ENCODE measurements at places on chromosomes 13 and 19.

GRCh38 chr13:26953291-26953690 lies 192.7 kb upstream of the GPR12 start:
- DNase-seq = no peak

DNA sequence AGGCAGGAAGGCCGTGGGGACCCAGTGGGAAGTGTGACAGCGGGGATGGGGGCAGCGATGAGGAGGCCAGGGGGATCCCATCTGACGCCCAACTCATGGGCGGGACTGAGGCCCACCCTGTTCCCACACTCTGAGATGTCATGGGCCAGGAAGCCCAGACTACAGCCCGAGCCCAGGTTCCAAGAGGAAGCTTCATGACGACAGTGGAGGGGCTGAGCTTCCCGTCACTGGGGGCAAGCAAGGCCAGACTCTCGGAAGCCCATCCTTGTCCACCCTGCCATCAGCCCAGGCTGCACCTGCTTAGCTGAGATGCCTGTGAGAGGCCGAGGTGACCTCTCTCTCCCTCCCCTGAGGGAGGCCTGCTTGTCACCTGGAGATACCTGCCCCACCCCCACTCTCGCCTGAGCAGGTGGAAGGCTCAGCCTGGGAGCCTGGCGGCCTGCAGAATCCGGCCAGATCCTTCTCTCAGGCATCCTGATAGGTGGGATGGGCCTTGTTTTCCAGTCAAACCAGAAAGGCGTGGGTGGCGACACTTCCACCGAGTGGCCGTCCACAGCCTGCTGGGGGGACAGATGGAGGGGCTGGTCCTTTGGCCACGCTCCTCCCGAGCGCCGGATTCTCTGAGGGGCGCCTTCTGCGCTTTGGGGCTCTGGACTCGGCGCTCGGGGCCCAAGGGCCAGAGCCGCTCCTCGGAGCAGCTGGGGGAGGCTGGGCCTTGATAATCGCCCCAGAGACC lies 4.8 kb downstream of the ZBTB7A start:
- no peak for DNase-seq

- DNase-seq = peak; percentile 67
These were observed 2.8 kb upstream of the CIRBP start for GRCh38 chr19:1266129-1266915.

- DNase-seq = peak; percentile 95
These were observed 3.3 kb downstream of the FCGRT start for GRCh38 chr19:49515767-49516166.

DNA sequence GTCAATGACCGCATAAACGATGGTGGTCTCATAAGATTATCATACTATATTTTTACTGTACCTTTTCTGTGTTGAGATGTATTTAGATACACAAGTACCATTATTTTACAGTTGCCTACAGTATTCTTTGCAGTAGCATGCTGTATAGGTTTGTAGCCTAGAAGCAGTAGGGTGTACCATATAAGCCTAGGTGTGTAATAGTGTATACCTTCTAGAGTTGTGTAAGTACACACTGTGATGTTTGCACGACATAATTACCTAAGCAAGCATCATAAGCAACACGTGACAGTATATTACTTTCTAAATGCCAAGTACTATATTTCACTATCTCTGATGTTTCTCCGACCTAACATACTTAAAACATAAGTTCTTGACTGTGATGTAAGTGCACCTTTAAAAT lies 2.7 kb downstream of the LPAR6 start:
- DNase-seq = no peak

- no peak for DNase-seq
These were observed 640 bp upstream of the ZNF544 start for GRCh38 chr19:58227964-58228584.

DNA sequence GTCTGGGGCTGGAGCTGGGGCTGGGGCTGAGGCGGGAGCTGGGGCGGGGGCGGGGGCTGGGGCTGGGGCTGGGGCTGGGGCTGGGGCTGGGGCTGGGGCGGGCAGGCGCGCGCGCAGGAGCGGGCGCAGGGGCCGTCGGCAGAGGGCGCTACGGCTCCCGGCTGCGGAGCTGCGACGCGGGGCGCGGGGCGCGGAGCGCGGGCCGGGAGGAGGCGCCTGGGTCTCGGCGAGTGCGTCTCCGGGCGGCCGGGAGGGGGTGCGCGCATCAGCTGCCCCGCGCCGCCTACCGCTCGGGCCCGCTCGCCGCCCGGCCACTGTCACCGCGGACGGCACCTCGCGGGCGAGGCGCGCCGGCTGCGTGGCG lies 422 bp upstream of the MTUS2 start:
- peak; percentile 25 for DNase-seq

GRCh38 chr13:113979791-113980471 lies 6.1 kb upstream of the C13orf46 start:
- no peak for DNase-seq

- no peak for DNase-seq
These were observed 8.8 kb upstream of the DACH1 start for GRCh38 chr13:71875823-71876222.
